ENCODE measurements at places on chromosomes 3 and 15.

- no peak for DNase-seq
These were observed 3.3 kb downstream of the DET1 start for GRCh38 chr15:88543065-88543776.

- DNase-seq = no peak
These were observed 8.2 kb upstream of the SNTN start for GRCh38 chr3:63644212-63644797.

- no peak for DNase-seq
These were observed 14.2 kb downstream of the CSK start for GRCh38 chr15:74795966-74796625.

- DNase-seq = no peak
These were observed 3.2 kb downstream of the UBE2E2 start for GRCh38 chr3:23206366-23206765.

DNA sequence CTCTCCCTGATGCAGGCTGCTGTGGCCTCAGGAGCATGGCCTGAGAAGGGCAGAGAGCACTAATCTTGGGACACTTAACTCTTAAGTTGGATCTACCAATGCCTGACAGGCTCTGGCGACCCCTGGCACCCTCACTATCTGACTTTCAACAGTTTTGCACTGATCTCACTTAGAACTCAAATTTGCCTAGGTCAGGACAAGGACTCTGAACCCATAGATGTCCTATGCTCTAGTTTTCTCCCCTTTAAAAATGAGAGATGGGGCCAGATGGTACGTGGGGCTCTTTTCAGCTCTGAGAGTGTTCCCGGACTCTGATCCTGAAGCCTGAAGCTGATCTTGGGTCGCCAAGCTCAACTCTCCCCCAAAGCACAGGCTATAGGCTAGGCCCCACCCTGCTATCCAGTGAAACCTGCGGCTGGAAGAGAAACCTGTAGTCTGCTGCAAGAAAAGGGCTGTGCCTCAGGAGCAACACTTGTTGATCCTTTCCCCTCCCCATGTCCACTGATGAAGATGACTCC lies 65.7 kb downstream of the RPL39L start:
- DNase-seq = no peak

Measured in NCI-H446 (cell line).